ENCODE measurements at places on chromosomes 13 and 19.

- no peak for DNase-seq
Observed at GRCh38 chr19:4586245-4586644, 26.8 kb upstream of the SEMA6B start.

DNA sequence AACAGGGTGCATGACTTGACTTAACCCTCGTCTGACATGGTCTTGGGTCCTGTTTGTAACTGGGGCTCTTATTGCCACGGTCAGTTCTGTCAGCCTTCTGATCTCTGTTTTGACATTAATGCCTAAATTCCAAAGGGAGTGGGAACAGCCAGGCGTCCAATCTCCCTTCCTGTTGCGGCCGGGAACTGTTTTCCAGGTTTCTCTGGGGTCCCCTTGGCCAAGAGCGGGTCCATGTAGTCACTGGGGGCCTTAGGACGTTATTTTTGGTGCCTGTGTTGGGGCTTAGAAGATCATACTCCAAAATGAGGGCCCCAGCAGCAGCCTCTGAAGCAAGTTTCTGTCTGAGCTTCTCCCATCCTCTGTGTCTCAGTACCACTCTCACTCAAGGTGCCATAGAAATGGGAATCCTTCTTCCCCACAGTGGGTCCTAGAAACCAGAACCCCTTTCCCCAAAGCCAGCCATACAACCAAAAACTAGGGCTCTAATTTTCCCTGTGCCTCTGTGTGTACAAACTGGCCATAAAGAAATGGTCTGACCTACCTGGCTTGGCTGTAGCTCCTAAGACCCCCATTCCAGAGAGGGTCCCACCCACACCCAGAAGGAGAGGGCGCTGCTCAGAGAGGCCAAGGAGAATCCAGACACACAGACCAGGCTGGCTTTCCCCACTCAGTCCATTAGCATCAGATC, 50.4 kb downstream of the C13orf46 start:
- DNase-seq, result no peak

DNA sequence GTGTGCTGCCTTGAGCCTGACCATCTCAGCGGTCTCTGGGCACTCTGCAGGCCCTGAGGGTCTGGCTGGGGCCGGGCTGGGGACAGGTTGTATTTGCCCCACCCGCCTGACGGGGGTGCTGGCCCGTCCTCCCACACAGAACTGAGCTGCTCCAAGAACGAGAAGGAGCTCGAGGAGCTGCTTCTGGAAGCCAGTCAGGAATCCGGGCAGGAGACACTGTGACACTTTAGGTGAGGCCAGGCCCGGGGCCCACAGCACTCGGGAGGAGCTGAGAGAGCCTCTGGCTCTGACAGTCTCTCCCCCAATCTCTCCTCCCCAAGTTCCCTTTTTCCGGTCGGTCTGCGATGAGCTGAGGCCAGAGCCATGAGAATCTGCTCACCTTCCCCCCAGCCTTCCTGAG, 14.5 kb downstream of the NKPD1 start:
- no peak for DNase-seq

DNA sequence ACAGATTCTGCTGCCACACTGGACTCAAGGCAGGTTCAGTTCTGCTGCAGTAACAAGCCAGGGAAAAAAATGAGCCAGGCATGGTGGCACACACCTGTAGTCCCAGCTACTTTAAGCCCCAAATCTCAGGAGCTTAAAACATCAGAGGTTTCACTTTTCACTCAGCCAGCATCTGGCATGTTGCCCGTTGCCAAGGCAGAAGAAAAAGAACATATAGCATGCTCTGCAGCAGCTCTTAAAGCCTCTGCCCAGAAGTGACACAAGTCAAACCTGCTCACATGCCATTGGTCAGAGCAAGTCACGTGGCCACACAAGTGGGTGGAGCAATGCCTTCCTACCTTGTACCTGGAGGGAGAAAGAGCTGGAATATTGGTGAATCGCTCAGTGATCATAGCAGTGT, 14.7 kb upstream of the ADGRE5 start:
- DNase-seq, result peak; percentile 81

DNA sequence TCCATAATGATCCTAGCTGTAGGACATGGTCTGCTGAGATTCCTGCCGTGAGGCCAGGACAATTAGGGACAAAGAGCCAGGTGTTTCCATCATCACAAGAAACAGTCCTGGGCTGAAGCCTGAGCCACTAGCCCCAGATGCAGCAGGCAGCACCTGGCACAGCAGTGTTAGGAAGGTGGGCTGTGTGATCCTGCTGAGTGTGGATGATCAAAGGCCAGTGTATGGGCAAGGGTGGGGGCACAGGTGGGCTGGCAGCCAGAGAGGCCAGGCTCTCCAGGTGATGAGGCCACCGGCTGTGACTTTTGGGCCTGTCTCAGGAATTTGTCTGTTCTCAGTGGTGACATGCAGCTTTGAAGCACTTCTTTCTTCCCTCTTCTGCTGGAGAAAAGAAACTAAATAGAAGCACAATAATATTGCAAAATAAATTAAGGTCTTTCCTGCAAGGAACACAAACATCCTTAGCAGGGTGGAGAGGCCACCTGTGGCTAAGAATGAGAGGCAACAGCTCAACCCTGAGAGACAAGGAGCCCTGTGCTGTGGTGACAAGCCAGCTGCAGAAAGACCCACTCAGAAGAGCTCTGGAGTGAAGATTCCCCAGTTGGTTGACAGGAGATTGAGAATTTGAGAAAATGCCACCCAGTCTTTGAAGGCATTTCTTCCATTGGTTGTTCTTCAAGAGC, 127.6 kb downstream of the KATNAL1 start:
- DNase-seq, result no peak

DNA sequence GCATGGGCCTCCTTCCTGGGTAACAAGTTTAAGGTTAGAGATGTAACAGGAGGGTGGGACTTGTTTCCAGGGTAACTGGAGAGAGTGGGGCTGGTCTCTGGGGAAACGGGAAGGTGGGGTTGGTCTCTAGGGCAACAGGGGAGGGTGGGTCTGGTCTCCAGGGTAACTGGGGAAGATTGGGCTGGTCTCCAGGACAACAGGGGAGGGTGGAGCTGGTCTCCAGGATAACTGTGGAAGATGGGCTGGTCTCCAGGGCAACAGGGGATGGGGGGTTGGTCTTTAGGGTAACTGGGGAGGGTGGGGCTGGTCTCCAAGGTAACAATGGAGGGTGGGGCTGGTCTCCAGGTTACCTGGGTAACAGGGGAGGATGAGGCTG, 36.5 kb downstream of the SPTBN4 start:
- DNase-seq, result no peak

GRCh38 chr13:99289674-99290337, 17.4 kb downstream of the GPR183 start:
- DNase-seq, result peak; percentile 57

DNA sequence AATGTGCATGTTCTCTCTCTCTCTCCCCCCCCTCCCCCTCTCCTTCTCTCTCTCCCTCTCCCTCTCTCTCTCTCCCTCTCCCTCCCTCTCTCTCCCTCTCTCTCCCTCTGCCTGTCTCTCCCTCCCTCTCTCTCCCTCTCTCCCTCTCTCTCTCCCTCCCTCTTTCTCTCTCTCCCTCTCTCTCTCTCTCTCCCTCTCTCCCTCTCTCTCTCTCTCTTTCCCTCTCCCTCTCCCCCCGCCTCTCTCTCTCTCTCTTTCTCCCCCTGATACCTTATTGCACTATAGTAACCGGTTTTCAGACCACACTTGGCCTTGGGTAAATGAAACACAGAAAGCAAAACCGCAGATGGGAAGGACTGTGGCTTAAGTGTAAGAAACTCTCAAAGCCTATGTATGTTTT, 34.7 kb upstream of the SPACA7 start:
- DNase-seq, result no peak

- DNase-seq, result no peak
Observed at GRCh38 chr13:110195547-110196485, 111.1 kb downstream of the COL4A1 start.

- no peak for DNase-seq
Observed at GRCh38 chr19:46919324-46919723, 58.5 kb downstream of the ARHGAP35 start.

DNA sequence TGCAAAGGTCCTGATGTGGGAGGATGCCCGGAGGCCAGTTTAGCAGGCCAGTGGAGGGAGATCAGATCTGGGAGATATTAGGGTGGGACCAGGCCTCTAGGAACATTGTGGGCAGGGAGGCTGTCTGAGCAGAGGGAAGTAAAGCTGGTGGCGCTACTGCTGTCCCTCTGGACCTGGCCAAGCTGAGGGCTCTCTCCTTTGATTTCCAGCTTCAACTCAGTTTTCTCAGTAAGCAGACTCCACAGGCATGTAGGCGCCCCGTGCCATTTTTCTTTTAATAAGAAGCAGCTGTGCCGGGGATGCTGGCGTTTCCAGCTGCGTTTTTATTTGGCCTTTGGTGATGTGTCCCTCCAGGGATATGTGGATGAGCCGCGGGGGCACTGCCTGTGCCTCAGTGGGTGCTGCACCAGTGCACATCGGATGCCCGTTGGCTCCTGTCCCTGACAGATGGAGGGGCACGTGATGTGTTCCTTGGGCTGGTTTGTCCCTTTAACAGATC, 6.7 kb downstream of the DNM2 start:
- no peak for DNase-seq

DNA sequence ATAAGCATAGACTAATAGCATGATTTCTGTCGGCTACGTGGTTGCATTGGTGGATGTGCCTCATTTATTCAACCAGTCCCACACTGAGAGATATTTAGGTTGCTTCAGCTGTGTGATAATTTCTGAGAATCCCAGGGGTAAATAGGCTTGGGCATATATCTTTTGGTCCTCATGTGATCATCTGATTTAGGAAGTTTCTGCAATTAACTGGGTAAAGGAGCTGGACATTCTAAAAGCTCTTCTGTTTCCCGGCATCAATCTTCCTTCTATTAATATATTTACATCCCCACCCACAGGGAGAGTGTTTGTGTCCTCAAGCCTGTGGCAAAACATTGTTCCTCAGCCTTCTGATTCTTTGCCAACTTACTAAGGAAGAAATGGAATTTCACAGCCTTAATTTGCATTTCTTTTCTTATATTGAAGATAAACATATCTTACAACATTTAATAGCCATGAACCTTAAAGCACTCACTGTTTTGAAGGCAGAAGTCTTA, 431.6 kb downstream of the RFC3 start:
- no peak for DNase-seq

DNA sequence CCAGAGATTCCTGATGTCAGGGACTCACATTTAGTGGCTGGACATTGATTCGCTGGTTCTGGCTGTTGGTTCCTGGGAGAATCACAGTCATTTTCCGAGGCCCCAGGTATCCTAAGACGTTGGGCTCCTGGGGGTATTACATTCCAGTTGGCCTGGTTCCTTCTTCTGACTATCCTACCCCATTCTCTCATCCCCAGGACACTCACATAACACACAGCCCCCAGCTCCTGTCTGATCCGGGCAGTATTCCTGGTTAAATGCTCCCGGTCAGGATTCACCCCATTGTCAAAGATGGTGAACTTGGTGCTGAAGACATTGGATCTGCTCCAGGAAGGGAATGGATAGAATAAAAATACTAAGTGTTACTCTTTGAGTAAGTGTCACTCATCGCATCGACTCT, 11.5 kb downstream of the PPP1R15A start:
- DNase-seq, result no peak

- no peak for DNase-seq
Observed at GRCh38 chr13:25153736-25154135, 18.4 kb downstream of the AMER2 start.

- no peak for DNase-seq
Observed at GRCh38 chr19:17974551-17974950, 7.6 kb downstream of the KCNN1 start.

- no peak for DNase-seq
Observed at GRCh38 chr19:3479834-3480215, 500 bp downstream of the SMIM24 start.

Data from stimulated activated naive CD4-positive, alpha-beta T cell treated with Interleukin-2 at 50 U/mL for 16 hours (primary cell).